ENCODE measurements at places on chromosomes 5 and 9. TPM values are rescaled to one million over a fixed set of nuclear protein-coding genes. Genes with fewer than 3 reads are reported as not detected.

Gene PCDHB14
- not detected for polyA plus RNA-seq

Gene GRHPR
- 122 TPM for polyA plus RNA-seq

Gene BTNL8
- polyA plus RNA-seq = not detected

Gene PAPPA
- 0.04 TPM for polyA plus RNA-seq

DNA sequence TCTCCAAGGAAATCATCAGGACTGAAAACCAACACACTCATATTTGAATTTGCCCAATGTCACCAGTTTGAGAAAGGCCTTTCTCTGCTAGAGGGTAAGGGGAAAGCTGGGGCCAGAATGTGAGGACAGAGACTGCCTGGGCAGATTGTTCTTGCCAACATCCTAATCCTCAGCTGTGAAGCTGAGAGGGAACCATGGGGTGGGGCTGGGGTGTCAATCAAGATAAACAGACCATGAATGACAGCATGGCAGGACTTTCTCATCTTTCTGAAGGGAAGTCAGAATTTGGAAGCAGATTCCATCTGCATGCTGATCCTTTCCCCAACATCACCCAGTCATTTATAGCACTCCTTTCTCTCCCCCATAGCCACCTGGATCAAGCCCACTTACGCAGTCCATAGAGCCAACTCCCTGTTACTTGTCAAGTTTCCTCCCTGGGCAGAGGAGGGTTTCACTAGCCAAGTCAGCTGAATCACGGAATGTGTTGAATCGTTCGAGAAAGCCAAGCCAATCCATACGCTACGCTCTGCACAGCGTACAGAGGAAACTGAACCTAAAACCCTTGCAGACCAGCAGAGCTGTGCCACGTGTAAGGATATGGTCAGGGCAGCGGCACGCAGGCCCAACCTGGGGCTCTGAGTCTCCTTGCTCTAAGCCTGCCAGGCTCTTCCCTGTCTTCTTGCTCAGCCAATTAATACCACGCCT, 14.9 kb downstream of the GLDC start:
- no peak for DNase-seq

DNA sequence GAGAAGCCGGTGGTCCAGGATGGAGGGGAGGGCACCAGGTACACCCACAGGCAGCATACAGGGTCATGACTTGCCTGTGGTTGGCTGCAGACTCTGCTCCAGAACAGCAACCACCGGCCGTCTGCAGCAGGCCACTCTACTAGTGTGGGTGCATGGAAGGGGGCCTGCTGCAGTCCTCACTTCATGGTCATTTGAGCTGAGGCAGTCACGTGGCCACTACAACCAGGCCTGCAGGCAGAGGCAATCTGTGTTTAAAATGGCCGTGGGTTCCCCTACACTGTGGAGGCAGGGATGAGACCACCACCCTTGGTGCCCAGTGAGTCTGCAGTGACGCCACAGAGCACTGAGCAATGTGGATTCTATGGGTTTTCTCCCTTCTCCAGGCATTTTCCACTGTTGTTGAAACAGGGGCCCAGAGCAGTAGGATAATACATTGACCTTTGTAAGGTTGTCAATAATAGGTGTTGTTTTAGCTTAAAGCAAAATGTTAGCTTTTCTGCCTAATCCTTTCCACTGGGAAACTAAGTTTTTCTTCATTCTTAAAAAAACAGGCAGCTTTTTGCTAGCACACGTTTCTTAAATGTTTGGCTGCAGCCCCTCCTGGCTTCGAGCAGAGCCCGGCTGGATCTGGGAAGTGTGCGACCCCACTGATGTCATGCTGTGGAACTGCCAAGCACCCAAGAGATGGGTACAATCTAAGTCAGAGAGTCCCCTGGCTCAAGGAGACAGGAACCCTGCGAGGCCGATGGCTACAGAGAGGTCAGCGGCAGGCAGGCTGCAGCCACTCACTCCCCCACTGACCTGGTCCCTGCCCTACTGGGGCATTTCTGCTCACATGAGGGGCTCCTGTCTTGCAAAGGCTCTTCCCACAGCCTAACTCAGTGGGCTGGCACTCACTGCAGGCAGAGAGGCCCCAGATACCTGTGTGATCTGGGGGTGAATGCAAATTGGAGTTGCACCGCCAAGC, 21.2 kb downstream of the GADD45G start:
- DNase-seq = no peak

DNA sequence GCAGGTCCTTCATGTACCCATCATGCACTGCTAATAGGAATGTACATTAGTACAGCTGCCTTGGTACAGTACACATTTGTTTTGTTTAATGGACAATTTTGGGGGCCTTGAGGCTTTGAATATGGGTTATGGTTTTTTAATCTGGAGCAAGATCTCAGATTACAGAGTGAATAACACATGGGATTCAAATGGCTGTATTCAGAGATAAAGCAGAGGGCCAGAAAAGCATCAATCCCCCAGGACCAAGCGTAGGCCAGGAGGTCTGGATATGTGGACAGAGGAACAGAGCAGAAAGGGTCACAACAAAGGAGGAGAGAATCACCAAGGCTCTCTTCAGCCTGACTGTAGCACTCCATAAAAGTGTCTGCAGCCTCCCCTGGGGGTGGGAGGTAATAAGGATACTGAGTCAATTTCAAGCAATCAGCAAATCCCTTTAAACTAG, 47.7 kb upstream of the STK32A start:
- DNase-seq = no peak

GRCh38 chr9:100775912-100776311, 198.0 kb downstream of the CAVIN4 start:
- DNase-seq = no peak

- DNase-seq = no peak
Observed at GRCh38 chr5:137389042-137389441, 110.1 kb downstream of the SPOCK1 start.

DNA sequence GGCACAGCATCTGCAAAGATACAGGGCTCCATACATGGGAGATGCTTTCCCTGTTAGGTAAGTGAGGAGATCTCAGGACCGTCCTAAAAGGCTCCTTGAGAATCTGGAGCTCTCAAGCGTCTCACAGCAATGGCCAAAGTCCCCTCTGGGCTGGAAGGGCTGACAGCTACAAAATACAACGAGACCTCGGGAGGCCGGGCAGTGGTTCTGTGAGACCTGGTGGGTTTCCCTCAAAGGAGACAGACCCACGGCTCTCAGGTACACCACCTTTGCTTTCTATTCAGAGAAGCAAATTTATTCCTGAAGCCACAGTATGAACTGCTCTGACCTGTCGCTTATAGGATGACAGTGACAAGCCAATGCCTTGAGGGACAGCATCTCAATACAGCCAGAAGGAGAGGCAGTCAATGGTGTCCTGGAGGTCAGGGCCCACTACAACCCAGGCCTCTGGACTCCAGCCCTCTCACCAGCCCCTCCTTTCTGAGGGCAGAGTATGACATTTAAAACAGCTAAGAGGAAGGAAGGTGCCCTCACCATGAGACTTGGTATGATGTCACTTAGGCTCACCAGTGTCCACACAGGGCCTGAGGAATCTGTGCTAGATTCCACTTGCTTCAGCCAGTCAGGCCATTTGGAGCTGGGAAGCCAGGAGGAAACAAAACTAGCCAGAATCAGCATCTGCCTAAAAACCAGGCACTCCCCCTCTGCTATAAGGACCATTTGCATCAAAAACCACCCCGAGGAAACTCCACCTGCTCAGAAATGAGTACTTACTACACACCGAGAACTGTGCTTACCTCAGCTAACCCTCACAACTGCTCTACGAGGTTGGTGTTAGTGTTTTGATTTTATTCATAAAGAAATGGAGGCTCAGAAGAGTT, 86.5 kb upstream of the FSTL4 start:
- no peak for DNase-seq
